ENCODE measurements at places on chromosomes 4 and X.

DNA sequence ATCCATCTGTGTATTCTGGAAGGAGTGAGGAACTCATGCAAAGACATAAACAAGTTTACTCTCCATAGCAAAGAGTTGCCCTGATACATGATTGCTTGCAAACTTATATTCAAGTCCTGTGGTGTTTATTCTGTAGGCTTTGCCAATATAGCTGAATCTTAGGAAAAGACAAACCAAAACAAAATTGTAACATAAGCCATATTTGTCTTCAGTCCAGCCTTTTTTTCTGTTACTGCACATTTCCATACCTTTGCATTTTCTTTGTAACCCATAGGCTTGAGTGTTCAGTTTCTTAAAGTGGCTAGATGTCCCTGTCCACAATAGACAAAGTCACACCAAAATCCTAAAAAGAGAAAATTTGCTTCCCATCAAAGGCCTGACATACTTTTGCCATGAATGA is 120.4 kb downstream of the PPARGC1A start:
- no peak for DNase-seq

- DNase-seq, result no peak
These were observed 76.5 kb downstream of the CENPC start for GRCh38 chr4:67468830-67469229.

- peak; percentile 80 for DNase-seq
These were observed 1.9 kb upstream of the HAUS3 start for GRCh38 chr4:2243681-2244380.

DNA sequence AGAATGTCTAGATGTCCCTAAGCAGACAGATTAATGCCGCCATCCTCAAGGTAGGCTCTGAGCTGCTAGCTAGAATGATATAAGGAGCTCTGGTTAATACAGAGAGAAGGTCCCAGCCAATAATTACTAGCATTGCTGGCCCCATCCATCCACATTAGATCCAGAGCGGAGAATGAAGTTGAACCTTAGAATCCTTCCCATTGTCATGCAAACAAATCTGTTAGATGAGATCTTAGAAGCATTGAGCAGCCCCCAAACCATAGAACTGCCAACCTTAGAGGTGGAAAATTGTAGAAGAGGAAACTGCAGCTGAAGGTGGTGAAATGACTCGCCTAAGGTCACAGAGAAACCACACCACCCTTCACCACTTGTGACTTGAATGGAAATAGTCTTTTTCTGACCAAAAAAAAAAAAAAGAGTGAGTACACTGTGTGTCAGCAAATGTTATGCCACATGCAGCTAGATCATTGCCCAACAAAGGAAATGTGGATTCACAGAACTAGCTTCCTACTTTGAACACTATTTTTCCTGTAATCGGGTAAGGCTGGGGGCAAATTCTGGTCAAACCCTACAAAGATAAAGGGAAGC is 162.1 kb downstream of the SMIM20 start:
- DNase-seq, result peak; percentile 57

DNA sequence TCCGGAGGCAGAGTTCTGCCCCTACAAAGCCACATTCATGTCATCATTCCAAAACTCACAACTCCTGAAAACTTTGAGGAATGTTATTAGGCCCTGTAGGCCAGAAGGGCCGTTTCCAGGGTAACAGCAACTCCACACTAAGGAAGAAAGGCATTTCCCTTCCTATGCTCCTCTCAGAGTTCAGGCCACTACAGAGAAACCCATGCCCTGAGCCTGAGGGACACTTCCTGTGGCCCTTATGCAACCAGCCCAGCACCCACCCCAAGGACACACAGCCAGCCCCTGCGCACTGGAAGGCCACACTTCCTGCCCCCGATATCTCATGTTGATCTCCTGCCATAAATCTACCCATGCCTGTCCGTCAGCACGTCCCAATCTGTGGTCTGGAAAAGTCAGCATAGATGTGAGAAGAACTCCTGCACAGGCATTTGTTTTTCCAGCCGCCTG is 289.3 kb downstream of the BCOR start:
- peak; percentile 28 for DNase-seq

DNA sequence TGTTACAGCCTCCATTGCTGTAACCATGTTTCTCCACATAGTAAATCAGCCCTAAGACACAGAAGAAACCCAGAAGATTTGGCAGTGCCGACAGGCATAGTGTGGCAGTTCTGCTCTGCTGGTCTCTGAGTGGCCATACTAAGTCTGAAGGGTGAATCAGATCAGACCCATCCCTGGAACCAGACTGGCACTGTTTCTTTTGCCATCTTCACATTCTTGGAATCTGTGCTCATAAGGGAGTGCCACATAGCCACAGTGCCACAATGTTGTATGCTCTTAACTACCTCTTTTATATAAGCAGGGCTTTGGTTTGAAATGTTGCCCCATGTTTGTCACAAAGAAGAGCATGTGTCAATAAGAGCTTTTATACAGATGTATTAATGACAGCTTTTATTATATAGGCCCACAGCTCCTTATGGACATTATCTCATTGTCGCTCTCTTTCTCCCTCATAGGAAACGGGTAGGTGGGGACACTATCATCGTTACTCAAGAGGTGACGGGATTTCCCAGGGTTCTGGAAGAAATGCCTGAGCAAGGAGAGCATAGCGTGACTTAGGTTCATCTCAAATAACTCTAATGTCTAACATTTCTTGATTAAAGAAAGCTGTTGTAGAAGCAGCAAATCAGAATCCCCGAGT is 128.2 kb downstream of the CBR4 start:
- DNase-seq, result peak; percentile 3

DNA sequence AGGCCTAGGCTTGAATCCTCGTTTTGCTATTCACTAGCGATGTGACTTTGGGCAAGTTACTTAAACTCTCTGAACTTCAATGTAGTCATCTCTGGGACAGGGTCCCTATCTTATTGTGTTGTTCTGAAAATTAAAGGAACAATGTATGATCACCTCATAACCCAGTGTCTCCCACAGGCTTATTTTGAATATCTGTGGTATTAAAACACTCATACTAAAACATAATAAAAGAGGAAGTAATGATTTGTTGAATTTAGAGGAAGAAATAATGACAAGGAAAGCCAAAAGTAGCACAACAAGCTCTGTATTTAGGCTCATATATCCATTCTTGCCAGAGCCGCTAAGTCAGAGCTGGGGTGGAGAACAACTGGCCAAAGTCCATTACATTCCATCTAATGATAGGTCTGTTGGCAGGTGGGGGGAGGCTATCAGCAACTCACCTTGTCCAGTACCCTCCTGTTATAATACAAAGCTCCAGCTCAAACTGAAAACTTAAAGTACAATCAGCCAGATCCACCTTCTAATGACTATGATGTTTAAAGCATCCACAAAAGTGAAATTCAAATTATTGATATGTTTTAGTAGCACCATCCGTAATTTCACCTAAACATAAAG is 64.5 kb upstream of the LSM6 start:
- DNase-seq, result no peak

DNA sequence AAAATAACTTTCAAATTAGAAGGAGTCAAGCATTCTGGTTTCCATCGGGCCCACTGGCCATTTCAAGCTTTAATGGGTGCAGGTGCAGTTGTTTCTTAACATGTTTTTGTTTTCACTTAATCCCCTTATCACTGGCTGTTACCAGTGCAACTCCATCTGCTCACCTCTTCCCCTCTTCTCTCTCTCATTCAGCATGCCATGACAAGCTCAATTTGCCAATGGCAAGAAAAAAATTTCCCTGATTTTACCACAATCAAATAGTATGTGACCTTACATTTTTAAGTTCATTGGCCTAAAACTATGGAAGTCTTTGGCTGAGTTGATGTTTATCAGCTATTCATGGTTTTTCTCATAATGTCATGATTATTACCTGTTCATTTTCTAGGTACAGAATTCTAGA is 299.1 kb upstream of the BMP3 start:
- no peak for DNase-seq

DNA sequence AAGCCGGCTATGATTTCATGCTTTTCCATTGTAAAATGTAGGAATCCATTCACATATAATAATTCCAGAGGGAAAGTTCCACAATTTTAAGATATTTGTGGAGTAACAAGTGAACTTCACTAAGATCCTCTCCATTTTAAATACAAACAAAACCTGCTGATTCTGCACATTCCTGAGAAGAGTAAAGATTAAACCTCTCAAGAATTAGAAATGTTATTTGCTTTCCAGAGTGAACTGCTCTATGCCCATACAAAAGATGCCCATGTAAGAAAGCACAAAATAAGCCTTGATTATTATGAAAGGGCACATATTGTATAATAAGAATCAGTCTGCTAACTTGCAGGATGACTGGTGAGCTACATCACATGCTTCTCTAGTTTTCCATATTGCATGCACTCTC is 241.5 kb downstream of the COX18 start:
- DNase-seq, result no peak

Measured in KBM-7 (cell line).